Heart right ventricle (tissue), 16 donors: ENCODE measurements at places on chromosomes 1 and 21. TPM values are rescaled to one million over a fixed set of nuclear protein-coding genes. Genes with fewer than 3 reads are reported as not detected.

KRTAP19-1 gene
- not detected for polyA plus RNA-seq

HAO2 gene
- polyA plus RNA-seq = 0.01 TPM

CSF3R gene
- polyA plus RNA-seq = 2.0 TPM

LINGO4 gene
- polyA plus RNA-seq = 0.51 TPM
